Stimulated activated CD8-positive, alpha-beta memory T cell treated with anti-CD3 and anti-CD28 coated beads, Interleukin-4, amount 100 ng/mL, for 4 hours (primary cell): ENCODE measurements at places on chromosomes 2 and 18.

DNA sequence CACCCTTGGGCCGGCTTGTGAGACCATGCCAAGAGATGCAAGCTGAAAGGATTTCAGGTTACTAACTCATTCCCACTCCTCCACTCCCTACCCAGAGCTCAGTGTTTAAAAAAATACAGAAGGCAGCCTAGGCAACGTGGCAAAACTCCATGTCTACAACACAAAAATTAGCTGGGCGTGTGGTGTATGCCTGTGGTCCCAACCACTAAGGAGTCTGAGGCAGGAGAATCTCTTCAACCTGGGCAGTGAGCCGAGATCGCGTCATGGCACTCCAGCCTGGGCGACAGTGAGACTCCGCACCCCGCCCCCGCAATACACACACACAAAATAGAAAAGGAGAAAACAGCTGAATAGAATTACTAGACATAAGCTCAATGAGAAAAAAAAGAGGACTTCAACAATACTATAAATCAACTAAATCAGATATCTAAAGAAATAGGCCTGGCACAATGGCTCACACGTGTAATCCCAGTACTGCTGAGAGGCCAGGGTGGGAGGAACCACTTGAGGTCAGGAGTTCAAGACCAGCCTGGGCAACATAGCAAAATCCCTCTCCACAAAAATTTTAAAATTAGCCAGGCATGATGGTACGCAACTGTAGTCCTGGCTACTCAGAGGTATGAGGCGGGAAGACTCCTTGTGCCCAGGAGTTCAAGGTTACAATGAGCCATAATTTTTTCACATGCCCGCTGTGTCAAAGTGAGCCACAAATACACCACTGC, 10.1 kb downstream of the IWS1 start:
- DNase-seq: no peak

DNA sequence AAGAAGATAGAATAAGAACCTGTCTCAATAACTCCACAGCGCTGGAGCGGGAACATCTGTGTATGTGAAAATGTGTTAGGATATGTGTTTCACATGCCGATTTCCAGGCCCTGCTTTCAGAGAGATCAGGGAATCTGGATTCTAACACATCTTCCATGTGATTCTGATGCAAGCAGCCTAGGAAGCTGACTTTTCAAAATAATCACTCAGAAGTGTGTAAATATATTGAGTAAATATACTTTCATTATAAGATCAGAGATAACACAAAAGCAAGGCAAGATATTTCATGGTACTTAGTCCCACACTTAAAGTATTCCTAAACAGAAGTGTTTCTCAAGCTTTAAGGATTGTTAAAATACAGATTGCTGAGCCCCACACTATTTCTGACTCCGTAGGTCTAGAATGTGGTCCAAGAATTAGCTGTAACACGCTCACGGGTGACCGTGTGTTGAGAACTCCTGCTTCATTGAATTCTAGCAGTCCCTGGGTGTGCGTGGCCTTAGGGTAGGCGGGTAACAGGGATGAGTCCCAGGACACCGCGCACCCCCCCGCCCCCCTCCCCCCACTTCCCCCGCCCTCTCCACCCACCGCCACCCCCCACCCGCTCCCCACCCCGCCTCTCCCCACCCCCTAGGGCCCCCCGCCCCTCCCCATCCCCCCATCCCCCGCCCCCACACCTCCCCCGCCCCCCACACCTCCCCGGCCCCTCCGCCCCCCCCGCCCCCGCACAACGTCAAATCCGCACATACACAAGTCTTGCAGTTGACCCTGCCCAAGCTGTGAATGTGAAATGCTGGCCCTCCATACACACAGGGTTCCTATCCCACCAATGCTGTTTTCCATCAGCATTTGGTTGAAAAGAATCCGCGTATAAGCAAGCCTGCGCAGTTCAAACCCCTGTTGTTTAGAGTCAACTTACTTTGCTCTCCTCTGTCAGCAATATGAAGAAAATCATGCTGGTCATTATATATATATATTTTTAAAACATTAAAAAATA, 94.2 kb upstream of the SLC39A10 start:
- no peak for DNase-seq

- DNase-seq: no peak
Observed at GRCh38 chr2:46615986-46616485, 136.7 kb downstream of the TMEM247 start.

GRCh38 chr2:28981620-28982376, 700 bp downstream of the TOGARAM2 start:
- DNase-seq: no peak

GRCh38 chr2:202824901-202825300, 46.7 kb downstream of the ICA1L start:
- no peak for DNase-seq

- DNase-seq: no peak
Observed at GRCh38 chr18:4842751-4843150, 354.3 kb downstream of the AKAIN1 start.

- DNase-seq: no peak
Observed at GRCh38 chr18:31581498-31582197, 10.0 kb upstream of the TTR start.

GRCh38 chr2:23944527-23944926, 4.3 kb downstream of the UBXN2A start:
- DNase-seq: no peak

DNA sequence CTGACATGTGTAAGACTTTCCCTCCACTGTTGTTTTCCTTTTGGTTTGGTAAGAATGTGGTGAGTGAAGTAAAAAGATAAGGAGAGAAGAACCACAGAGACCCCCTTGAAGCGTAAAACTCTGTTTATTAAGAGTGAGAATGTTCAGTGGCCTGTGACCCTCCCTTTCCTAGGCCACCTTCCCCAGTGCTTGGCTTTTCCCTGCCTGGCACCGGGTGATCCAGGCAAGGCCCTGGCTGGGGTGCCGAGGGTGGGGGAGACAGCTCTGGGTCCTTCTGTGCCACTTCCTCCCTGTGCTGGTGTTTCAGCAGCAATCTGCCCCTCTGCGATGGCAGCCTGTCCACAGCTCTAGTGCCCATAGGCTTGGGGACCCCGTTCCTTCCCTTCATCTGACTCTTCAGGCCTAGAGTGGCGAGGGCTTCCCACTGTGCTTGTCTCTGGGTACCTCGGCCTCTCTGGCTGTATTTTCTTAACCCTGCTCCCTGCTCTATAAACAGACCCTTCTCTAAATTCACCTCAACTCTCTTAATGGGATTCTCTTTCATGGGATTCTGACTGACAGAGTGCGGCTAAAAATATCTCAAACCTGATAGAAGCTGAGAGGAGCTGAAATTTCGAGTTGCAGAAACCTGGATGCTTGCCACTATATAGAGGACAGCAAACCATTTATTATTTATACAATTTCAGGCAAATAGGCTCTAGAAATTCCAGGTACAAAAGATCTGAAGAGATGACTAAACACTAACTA, 461.0 kb downstream of the DLGAP1 start:
- DNase-seq: no peak

- no peak for DNase-seq
Observed at GRCh38 chr18:54358495-54359040, 862 bp downstream of the C18orf54 start.

DNA sequence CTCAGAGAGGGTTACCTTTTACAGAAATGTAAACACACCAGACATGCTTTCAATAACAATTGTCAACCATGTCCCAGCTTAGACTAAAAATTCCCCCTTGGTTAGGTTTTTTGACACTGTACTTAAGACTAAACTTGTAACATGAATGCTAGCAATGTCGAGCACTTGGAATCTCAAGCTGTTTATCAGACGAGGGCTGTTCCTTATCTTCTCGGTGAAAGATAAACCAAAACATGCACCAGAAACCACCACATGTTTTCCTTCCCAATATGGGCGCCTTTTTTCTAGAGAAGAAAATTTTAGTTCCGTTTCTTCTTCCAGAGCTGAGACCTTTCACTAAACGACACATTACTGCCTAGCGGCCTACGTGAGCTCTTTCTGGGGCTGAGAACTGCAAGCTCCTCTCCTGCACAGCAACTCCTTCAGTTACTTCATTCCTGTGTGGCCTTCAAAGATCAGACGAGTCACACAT, 42.4 kb upstream of the ACKR3 start:
- no peak for DNase-seq

DNA sequence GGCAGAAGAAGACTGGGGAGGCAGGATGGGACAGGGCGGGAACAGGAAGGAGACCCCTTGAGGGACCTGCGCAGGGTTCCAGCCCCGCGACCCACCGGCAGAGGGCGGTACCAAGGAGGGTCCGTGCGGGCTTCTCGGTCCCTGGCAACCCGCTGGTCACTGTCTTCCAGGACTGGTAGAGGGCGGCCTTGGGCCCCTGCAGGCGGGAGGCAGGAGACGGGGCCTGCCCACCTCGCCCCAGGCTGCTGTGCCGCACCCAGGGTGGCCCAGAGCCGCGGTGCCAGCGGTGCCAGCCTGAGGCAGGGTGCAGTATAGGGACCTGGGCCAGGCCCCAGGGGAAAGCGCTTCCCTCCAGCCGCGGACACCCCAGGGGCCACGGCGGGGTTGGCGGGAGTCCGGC, 34.5 kb downstream of the NEURL3 start:
- peak; percentile 15 for DNase-seq

- no peak for DNase-seq
Observed at GRCh38 chr2:101272045-101272784, 19.5 kb downstream of the CNOT11 start.
